ENCODE measurements at places on chromosomes 1 and 21.

DNA sequence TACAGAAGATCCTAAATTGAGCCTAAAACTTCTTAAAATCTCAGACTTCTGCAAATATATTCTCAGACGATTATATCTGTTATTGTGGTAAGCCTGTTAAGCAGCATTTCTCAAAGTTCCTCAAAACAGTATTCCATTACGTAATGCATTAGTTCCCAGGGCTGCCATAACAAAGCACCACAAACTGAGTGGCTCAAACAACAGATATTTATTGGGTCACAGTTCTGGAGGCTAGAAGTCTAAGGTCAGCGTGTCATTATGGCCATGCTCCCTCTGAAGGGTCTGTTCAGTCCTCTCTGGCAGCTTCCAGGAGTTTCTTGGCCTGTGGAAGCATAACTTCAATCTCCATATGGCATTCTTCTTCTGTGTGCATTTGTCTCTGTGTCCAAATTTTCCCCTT lies 103.5 kb upstream of the ST6GALNAC5 start:
- DNase-seq: no peak

- DNase-seq: no peak
Observed at GRCh38 chr1:67468066-67468718, 38.0 kb upstream of the SERBP1 start.

DNA sequence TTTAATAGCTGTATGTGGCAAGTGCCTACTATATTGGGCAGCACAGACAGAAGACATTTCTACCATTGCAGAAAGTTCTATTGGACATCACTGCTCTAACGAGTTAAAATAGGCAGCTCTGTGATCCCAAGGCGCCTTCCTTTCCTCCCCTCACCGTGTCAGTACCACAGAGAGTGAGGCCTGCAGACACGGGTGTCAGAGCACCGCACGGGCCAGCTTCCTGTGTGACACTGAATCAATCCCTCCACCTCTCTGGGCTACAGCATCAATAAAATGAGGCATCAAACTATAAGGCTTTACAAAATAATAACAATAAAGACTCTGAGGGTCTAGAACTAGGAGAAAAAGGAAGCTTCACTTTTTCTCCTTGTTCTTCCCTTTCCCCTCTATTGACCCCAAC lies 246.7 kb downstream of the FOXD2 start:
- peak; percentile 32 for DNase-seq

- DNase-seq: no peak
Observed at GRCh38 chr1:25757151-25757845, 42.7 kb upstream of the SELENON start.

DNA sequence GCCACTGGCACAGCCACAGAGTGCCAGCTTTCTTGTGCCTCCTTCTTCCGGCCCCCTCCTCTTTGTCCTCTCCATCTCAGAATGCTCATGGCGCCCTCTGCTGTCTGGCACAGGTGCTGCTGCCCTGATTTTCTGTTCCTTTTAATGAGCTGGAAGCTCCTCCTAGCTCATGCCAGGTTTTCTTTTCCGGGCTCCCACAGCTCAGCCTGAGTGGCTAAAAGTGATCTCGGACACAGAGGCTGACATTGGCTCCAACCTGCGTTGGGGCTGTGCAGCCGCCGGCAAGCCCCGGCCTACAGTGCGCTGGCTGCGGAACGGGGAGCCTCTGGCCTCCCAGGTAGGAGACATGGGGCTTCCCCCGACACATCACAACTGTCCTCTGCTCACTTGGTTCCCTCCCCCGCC lies 18.7 kb downstream of the CNTN2 start:
- DNase-seq: peak; percentile 91

- DNase-seq: no peak
Observed at GRCh38 chr21:28018741-28019669, 973.7 kb downstream of the LTN1 start.

DNA sequence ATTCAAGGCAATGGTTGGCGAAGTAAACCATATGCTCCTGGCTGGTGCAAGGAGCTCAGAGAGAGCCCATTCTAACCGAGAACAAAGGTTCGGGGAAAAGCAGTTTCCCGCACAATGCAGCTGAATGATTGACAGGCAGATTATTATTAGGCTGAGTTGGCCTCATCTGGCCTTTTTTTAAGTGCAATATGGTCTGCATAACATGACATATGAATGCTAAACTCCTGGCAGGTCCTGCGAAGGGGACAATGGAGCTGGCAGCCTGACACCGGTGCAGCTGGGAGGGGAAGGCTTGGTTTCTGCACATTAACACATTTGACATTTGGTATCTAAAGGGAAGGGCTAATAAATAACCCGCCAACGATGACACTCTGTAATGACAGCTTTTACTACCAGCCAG lies 92.0 kb downstream of the MIS18A start:
- no peak for DNase-seq

- DNase-seq: peak; percentile 69
Observed at GRCh38 chr21:36835383-36835795, 131.1 kb downstream of the HLCS start.
